T follicular helper cell (primary cell): ENCODE measurements at places on chromosomes 13 and 19.
A peak's percentile ranks its signal among the peaks of the same experiment; 100 is the strongest.

GRCh38 chr13:100387416-100387815 is 201.2 kb downstream of the GGACT start:
- no peak for DNase-seq

DNA sequence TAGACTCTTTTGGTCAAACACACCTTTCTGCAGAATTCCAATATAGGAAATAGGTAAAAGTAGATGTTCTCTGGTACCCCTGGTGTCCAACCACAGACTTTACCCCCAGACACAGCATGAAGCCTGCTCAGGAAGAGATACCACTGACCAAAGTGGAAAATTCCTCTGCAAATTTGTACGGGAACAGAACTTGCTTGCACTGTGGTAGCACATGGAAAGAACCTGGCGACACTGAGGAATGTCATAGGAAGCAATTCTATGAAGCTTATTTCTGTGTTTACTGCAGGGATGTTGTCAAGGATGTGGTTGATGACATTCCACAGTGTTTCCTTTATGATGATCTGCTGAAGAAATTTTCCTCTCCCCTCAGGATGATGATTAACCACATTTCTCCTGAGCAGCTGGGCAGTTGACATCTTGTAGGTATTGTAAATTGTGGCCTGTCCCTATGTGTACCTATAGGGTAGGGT is 48.9 kb upstream of the TNFSF11 start:
- no peak for DNase-seq

- DNase-seq: no peak
Observed at GRCh38 chr19:33096005-33096404, 15.0 kb downstream of the GPATCH1 start.

- DNase-seq: no peak
Observed at GRCh38 chr13:108195861-108196260, 19.5 kb downstream of the LIG4 start.

- no peak for DNase-seq
Observed at GRCh38 chr13:32381539-32381938, 46.4 kb downstream of the N4BP2L1 start.

GRCh38 chr13:36371185-36371584 is 25.0 kb upstream of the SPART start:
- no peak for DNase-seq

DNA sequence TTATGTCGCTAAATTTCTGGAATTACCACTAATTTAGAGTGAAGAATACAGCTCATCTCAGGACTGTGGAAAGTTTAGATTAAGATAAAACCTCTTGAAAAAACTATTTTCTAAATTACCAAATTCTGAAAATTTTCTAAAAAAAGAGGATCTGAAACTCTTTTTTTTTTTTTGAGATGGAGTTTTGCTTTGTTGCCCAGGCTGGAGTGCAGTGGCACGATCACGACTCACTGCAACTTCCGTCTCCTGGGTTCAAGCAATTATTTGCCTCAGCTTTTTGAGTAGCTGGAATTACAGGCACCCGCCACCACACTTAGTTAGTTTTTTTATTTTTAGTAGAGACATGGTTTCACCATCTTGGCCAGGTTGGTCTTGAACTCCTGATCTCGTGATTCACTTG is 16.6 kb upstream of the ZNF253 start:
- DNase-seq: no peak

- no peak for DNase-seq
Observed at GRCh38 chr13:111967572-111968201, 99.3 kb upstream of the SOX1 start.

DNA sequence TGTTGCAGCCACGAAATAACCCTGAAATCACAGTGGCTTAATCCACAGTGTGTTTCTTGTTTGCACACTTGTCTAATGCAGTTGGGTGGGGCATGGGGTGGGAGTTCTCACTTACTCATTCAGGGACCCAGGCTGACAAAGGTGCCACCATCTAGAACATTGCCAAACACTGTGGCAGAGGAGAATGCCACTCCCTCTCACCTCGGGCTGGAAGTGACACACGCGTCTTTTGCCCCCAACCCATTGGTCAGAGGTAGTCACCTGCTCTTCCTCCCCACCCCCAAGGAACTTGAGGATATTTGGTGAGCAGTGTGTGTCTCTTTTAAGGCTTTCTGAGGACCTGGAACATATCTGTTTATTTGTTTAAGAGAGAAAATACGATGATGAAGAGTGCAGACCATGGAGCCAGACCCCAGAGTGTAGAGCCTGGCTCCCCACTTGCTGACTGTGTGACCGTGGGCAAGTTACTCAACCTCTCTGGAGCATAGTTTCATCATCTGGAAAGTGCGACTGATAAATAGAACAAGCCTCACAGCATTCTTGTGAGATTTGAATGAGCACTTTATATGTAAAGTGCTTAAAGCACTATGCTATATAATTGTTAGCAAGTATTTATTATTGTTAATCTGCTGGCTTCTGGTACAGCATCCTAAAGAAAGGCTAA is 17.4 kb downstream of the GPR183 start:
- no peak for DNase-seq

- peak; percentile 56 for DNase-seq
Observed at GRCh38 chr19:53879140-53880081, 2.6 kb upstream of the PRKCG start.

GRCh38 chr19:7742991-7743390 is 4.3 kb downstream of the CD209 start:
- no peak for DNase-seq

GRCh38 chr19:31591258-31591657 is 242.0 kb upstream of the TSHZ3 start:
- DNase-seq: no peak

DNA sequence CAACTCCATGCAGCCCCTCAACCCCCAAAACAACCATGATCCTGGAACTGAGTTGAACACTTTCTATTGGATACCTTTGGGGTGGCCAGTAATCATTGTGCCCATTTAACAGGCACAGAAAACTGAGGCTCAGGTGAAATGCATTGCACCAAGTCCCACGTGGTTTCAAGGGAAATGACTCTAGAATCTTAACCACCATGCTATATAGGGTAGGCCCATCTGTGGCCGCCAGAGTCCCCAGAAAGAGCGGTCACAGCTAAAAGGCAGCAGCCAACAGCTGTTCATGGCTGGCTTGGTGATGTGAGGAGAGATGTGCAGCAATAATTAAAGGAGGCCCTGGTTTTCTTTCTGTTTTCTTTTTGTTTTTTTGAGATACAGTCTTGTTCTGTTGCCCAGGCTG is 2.6 kb downstream of the CNN1 start:
- no peak for DNase-seq

DNA sequence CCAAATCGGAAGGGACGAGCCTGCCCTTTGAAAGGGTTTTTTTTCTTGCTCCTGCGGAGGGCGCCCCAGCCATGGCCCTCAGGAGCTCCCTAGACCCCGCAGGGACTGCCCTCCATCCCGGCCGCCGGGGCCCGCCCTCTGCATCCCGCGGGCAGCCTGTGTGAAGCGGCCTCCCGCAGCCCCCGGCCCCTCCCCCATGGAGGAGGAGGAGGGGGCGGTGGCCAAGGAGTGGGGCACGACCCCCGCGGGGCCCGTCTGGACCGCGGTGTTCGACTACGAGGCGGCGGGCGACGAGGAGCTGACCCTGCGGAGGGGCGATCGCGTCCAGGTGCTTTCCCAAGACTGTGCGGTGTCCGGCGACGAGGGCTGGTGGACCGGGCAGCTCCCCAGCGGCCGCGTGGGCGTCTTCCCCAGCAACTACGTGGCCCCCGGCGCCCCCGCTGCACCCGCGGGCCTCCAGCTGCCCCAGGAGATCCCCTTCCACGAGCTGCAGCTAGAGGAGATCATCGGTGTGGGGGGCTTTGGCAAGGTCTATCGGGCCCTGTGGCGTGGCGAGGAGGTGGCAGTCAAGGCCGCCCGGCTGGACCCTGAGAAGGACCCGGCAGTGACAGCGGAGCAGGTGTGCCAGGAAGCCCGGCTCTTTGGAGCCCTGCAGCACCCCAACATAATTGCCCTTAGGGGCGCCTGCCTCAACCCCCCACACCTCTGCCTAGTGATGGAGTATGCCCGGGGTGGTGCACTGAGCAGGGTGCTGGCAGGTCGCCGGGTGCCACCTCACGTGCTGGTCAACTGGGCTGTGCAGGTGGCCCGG is 815 bp downstream of the MAP3K10 start:
- DNase-seq: no peak

GRCh38 chr19:38710928-38711725 is 33.1 kb downstream of the CAPN12 start:
- DNase-seq: no peak

DNA sequence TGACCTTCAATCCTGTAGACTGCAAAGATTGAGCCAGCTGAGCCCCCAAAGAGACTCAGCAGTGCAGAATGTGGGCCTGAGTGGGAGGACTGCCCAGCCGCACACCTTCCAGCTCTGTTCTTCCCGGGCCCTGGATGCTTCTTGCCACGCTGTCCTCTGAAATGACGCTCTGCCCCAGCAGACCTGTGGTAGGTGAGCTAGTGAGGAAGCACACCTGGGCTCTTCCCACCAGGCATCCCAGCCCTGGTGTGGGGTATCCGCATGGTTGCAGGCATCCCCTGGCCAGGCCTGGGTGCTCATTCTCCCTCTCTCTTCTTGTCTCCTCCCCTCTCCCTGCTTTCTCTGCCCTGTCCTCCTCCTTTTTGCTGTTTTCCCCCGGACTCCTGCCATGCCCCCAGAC is 9.8 kb upstream of the MZF1 start:
- no peak for DNase-seq

GRCh38 chr19:326871-327270 is 17.7 kb downstream of the MIER2 start:
- DNase-seq: no peak

DNA sequence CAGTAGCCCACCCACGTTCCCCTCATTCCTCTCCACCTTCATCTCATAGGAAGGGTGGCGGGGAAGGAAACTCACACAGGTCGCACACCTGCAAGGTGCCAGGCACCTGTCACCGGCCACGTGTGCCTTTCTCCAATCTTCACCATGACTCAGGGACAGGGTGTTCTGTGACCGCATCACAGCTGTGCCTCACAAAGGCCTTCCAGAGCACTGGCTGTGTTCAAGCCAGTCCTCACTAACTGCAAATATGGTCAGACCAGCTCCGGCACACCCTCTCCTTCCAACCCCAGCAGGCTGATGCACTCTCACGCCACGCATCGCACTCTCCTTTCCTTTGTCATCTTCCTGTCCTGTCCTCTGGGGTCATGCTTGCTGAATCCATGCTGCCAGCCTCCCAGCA is 415.9 kb downstream of the IRS2 start:
- DNase-seq: no peak

DNA sequence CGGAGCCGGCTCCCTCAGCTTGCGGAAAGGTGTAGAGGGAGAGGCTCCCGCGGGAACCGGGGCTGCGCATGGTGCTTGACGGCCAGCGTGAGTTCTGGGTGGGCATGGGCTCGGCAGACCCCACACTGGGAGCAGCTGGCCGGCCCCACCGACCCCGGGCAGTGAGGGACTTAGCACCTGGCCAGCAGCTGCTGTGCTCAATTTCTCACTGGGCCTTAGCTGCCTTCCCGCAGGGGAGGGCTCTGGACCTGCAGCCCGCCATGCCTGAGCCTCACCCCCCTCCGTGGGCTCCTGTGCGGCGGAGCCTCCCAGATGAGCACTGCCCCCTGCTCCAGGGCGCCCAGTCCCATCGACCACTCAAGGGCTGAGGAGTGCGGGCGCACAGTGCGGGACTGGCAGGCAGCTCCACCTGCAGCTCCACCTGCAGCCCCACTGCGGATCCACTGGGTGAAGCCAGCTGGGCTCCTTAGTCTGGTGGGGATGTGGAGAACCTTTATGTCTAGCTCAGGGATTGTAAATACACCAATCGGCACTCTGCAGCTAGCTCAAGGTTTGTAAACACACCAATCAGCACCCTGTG is 1141.8 kb downstream of the PCDH17 start:
- no peak for DNase-seq

GRCh38 chr13:60893801-60894200 is 496.8 kb downstream of the TDRD3 start:
- no peak for DNase-seq

- DNase-seq: no peak
Observed at GRCh38 chr19:35513628-35514281, at the start of gene DMKN. Gene DMKN, minus strand, starts transcription at chr19:35513649. Its CDS starts 174 bp downstream, at chr19:35513475.

DNA sequence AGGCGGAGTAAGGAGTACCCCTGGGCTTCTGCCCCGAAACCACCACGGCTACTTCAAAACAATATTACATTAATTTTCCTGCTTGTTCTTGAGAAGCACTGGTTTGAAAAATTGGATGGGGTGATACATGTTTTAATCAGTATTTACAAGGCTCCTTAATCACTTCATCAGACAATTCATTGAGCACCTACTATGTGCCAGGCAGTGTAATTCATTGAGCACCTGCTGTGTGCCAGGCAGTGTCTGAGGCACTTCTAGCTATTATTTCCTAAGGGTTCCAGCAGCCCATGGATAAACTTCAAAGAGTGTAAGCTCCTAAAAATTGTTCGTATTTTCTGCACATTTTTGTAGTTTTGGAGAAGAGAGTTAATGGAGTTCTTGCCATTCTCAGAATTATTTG is 1.6 kb upstream of the GAS6 start:
- no peak for DNase-seq

GRCh38 chr13:61036715-61037114 is 378.9 kb downstream of the PCDH20 start:
- DNase-seq: no peak

DNA sequence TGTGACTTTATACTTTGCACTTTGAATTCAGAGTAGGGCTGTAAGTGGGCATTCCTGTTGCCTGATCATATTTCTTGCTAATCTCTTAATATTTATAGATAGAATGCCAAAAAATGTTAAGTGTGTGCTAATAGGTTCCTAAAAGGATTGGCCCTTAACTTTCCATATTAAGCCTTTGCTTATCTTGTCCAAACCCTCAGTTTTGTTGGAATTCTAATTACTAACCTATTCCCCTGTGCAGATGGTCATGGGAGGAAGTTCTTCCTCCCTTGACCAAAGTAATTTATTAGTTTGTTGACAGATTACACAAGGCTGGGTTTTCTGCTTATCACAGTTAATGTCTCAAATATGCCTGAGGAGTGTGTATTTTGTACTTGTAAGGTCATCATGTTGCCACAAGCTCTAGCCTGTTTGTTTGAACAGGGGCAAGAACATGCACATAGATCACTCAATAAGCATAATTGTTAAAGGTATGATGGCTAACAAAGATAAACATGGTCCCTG is 541.1 kb upstream of the SPRY2 start:
- DNase-seq: no peak

- DNase-seq: no peak
Observed at GRCh38 chr19:3931041-3931440, 1.8 kb upstream of the NMRK2 start.

DNA sequence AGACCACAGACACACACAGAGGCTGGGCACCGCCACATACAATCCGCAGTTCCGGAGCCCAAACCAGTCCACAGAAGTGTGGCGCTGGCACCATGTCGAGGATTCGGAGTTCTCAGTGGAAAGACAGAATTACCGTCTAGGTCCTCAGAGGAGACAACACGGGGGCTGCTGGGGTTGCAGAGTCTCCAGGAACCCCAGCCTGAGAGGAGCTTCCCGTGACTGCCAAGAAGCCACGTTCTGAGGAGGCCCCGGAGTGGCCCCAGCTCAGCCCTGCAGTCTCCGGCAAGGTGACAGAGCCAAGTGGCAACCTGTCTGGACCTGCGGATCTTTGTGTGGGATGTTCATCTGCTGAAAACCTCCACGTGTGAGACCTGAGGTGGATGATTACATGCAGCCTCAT is 7.3 kb upstream of the ADPRHL1 start:
- DNase-seq: no peak

GRCh38 chr19:15292140-15292539 is 40.2 kb downstream of the BRD4 start:
- DNase-seq: no peak

GRCh38 chr19:14381689-14382474 is 638 bp downstream of the ADGRE5 start:
- peak; percentile 79 for DNase-seq

- DNase-seq: no peak
Observed at GRCh38 chr19:49973987-49974386, 13.0 kb upstream of the SIGLEC11 start.
